ENCODE measurements at places on chromosomes 11 and 22.
A peak's percentile ranks its signal among the peaks of the same experiment; 100 is the strongest.

GRCh38 chr11:117799634-117800033 lies 2.6 kb upstream of the DSCAML1 start:
- DNase-seq, result no peak

DNA sequence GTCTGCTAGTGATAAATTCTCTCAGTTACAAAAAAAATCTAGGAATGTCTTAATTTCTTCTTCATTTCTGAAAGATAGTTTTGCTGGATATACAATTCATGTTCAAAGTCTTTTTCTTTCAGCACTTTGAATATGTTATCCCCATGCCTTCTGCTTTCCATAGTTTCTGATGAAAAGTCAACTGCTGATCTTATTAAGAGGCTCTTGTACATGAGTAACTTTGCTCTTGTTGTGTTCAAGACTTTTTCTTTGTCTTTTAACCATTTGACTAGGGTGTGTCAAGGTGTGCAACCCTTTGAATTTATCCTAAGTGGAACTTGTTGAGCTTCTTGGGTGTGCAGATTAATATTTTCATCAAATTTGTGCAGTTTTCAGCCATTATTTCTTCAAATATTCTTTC lies 22.1 kb upstream of the ACCSL start:
- no peak for DNase-seq

DNA sequence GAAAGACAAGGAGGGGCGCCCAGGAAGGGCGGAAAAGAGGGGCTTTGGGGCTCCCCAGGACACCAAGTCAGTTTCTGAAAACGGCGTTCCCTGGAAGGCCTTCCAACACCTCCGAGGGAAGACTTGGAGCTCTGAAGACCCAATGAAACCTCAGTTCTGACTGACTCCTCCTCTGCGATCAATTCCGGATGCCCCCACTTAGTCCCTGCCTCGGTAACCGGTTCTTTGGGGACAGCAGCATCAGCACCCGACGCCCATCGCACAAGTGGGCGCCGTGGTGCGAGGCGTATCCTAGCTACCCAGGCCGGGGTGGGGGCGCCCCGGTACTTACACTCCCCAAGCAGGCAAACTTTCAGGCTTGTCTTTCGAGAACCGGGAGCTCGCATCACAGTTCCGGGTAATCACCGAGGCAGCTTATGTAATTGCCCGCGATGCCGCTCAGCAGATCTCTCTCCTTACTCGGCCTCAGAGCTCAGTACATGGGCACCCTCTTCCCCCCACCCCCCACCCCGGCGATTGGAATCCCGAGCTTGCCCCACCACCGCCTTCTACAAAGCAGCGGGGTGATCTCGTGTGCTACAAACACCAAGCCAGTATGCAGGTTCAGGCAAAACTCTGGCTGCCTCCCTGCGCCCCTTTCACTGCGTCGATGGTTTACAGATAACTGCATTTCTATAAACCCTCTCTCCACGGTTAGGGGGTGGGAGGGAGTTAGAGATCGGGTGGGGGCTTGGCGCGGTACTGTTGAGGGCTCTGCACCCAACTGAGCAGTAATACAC lies 2.0 kb downstream of the TENM4 start:
- DNase-seq, result no peak

DNA sequence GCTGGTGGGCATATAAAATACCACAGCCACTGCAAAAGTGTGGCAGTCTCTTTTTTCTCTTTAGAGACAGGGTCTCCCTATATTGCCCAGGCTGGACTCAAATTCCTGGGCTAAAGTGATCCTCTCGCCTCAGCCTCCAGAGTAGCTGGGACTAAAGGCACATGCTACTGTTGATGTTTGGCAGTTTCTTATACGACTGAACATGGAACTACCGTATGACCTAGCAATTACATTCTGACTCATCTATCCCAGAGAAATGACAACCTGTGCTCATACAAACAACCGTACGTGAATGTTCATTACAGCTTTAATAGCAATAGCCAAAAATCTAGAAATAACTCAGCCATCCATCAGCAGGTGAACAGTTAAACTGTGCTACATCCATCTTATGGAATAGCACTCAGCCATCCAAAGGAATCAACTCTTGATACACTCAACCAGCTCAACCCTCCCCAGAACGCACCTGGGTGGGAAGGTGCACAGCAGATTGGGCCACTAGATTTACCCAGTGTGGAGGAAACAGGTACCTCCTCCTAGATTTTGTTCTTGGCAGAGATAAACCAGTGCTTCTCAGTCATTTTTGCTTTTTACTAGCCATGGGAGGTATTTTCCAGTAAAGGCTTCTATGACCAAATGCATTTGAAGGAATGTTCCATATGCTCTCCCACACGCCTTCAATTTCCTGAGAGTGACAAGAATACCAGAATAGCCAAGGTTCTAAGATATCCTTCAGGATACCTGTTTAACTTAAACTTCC lies 130.5 kb downstream of the MED15 start:
- peak; percentile 22 for DNase-seq

DNA sequence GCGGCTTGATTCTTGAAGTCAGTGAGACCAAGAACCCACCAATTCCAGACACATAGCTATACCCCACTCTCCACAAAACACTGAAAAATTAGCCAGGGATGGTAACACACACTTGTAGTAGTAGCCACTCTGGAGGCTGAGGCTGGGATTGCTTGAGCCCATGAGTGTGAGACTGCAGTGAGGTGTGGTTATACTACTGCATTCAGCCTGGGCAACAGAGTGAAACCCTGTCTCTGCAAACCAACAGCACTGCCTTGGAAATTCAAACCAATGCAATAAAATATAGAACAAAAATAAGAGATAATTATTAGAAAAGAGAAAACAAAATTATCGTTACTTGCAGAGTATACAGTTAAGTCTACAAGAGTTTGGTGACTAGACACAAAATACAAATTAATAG lies 20.2 kb upstream of the PRDM10 start:
- no peak for DNase-seq

- peak; percentile 69 for DNase-seq
Measured at GRCh38 chr22:20316217-20316843, 3.5 kb downstream of the DGCR6L start.

GRCh38 chr11:15318814-15319213 lies 204.1 kb downstream of the INSC start:
- no peak for DNase-seq

DNA sequence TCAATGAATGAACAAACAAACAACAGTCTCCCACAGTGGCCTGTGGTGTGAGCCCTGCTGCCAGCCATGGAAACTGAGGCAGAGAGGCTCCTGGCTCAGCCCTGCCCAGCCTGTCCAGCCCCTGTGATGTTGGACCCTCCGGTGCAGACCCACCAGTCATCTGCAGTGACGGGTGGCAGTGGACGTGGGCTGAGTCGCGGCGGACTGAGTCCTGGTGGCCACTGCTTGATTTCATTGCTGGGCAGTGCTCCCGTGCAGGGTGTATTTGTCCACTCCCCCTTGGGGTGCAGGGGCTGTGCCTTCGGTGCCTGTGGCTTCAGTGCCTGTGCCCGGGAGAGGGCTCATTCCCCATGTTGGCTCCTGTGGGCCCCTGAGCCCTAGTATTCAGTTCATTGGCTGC lies 31.9 kb upstream of the MUC5AC start:
- DNase-seq, result no peak

DNA sequence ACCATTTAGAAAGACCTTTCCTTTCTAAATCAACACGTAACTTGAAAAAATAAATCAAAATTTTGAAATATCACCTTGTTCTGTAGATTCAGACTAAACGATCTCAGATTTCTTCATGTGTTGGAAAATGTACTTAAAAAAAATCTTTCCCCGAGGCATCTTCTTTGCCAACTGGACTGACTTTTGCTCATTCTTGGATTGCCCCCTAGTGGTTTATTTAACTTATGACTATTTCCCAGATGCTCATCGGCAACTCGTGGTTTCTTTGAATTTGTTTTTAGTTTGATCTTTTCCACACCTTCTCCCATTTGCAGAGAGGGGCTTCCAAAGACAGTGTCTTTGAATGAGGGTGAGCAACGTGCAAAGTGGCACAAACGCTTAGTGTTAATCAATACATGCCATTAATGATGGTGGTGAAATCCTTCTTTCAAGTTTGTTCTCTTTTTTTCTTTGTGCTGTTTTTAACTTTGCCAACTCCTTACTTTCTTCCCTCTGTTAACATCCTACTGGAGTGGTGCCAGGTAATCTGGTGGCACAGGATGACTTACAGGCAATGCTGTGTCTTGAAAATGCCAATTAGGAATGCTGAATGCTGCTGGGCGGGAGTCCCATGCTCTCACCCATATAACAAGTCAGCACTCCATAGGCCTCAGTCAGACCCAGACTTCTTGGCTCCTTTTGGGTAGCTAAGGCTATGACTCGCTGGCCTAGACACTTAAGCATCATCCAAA lies 18.3 kb downstream of the PRSS23 start:
- DNase-seq, result no peak

DNA sequence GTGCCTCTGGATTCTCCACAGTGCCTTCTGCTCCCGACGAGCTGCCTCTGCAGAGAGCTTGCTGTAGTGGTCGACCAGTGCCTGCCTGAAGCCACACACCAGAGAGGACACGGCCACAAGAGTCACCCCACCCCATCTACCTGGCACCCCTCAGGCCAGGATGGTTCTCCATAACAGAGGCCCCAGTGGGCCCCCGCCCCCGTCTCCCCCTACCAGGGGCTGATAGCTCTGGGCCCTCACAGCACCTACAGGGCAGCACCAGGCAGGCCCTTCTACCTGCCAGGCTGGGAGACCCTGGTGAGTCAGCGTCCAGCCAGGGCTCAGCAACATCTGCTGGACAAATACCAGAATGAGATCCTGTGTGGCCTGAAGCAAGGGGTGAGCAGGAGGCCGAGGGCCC lies 21.7 kb downstream of the SELENOO start:
- DNase-seq, result no peak

- peak; percentile 39 for DNase-seq
Measured at GRCh38 chr11:71530602-71531001, 3.5 kb downstream of the KRTAP5-7 start.

DNA sequence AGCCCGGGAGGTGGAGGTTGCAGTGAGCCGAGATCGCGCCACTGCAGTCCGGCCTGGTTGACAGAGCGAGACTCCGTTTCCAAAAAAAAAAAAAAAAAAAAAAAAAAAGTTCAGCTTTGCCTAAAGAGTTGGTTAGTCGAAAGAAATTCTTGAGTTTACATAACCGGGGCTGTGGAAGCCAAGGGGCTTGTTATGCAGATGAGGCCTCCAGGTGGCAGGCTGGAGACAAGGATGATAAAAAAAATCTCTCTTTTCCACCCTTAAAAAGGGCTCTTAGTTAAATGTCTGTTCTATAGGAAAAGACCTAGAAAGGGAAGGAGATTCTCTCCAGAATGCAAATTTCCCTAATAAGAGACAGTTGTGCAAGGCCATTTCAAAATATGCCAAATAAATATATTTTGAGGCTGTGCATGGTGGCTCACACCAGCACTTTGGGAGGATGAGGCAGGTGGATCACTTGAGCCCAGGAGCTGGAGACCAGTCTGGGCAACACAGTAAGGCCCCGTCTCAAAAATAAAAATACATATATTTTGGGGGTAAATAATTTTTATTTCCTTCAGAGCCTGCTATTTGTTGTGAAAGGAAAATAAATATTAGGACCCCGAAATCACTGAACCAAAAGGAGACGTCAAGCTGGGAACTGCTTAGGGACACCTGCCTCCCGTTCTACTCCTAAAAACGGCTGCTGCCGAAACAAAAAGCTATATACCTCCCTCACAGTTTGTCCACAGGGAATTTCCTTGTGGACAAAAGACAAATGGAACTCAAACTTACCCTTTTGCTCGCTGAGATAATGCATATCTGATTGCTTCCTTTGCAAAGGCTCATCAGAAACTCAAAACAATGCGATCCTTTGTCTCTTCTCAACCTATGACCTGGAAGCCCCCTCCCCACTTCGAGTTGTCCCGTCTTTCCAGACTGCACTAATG lies 2.4 kb upstream of the IFITM2 start:
- no peak for DNase-seq

DNA sequence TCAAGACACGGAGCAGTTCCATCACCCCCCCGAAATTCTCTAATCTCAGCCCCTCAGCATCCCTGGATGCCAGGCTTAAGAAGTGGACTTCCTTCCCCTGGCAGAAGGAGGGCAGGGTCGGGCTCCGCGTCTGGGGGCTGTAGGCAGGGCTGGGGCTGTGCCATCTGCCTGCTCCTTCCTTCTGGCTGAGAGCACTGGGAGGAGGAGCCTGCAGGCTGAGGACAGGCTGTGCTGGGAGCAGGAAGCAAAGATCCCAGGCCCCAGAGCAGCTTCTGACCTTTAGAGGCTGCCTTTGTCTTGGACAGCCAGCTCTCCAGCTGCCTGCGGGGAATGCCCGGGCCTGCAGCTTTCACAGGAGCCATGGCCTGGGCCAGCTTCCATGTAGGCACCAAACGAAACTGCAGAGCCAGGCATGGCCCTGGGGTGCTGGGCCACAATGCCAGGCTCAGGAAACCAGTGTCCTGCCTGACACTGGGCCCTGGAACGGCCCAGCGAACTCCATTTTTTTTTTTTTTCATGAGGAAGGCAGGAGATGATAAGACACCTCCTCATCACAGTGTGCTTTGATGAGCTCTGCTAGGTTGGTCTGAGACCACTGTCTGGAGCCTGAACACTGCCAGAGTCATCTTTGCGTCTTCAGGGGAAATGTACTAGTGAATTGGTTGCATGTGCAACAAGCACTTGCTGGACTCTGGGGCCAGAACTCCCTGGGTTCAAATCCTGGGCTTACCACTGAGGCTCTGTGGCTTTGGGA lies 67.9 kb downstream of the MCM5 start:
- DNase-seq, result no peak

DNA sequence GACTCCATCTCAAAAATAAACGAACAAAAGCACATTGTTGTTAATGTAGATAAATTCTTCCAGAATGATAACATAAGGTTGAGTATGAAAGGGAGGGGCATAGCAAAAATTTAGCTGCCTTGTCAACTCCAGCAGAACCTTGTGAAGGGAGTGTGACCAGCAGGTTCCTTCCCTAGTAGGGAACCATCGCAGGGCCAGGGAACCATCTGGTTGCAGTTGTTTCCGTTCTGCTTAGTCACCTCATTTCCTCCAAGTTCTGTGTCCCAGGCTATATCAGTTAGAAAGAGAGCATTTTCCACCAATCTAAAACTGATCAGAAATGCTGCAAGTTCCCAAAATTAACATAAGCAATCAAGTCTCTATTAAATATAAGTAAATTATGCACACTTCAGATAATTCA lies 126.7 kb upstream of the BLID start:
- no peak for DNase-seq

- DNase-seq, result no peak
Measured at GRCh38 chr11:47591764-47592163, 2.4 kb downstream of the C1QTNF4 start.

DNA sequence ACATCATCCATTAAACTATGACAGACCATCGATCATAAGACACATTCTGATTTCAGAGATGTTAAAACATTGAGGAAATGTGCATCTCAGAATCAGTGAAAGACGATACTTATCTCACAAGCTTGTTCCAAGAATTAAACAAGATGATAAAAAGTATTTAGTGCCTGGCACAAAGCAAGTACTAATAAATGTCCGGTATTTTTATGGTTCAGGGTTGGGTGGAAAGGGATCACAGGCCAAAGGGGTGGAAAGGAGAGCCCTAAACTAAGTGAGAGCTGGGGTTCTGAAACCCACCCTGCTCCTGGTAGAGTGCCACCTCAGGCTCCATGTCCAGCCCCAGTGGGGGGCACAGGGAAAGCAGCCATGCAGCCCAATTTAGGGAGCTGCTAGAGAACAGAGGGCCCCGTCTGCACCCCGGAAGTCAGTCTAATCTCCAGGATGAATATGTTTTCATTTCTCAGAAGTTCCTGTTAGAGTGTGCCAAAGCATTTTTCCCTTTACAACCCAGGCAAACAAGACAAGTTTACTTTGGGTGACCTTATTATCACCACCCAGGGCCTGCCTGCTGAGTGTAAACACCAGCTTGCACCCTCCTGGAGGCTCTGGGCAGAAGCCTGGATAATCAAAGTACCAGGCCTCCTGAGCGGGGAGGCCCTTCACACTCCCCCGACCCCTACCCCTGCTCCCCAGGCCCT lies 3.8 kb upstream of the CREB3L1 start:
- DNase-seq, result no peak

- DNase-seq, result no peak
Measured at GRCh38 chr11:117606790-117607189, 190.2 kb downstream of the DSCAML1 start.

Data from mesenteric fat pad (tissue), 1 donor.